ENCODE measurements at places on chromosomes 6 and 20.

GRCh38 chr20:62994869-62995281 lies 11.9 kb downstream of the BHLHE23 start:
- DNase-seq: no peak

DNA sequence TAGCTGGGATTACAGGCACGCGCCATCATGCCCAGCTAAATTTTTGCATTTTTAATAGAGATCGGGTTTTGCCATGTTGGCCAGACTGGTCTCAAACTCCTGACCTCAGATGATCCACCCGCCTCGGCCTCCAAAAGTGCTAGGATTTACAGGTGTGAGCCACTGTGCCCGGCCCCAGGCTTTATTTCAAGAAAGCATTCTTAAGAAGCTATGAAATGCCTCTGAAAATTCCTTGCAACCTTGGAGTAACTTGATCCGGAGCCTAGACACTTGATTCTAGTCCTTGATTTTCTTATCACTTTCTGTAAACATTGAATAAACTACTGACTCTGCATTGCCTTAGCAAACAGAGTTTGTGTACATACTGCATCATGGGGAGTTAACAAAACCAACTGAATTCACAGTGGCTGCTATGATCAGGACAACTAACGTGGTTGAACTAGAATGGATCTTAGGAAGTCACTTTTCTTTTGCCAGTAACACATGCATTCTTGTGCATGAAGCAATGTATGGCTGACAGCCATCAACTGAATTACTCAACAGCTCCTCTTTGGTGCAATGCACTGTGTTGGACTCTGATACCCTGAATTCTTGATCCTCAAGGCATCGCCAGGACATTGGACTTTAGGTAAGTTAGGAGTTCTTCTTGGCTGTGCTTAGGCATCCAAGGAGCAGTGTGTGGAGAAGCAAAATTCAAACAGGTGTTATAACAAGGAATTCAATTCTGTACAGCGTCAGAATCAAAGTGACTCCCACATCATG lies 102.8 kb upstream of the TMEM170B start:
- no peak for DNase-seq

- DNase-seq: no peak
Measured at GRCh38 chr6:24358219-24358821, 461 bp upstream of the DCDC2 start.

DNA sequence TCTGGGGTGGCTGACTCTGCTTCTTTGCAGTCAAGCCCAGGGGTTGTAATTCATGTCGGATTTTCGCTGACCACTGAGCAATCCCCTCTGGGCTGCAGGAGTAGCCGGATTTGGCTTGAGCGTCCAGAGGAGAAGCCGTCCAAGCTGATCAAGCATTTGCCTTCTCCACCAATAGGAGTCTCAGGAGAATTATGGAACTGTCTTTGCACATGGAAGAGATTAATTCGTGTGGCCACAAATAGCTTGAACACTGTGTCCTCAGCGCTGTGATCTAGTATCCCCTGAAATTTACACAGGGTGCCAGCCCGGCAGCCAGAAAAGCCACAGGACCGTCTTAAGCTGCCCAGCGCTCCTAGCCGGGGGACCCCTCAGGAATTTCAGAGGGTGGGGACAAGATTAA lies 37.1 kb downstream of the EYA2 start:
- DNase-seq: no peak

GRCh38 chr20:53527196-53527595 lies 66.4 kb downstream of the ZNF217 start:
- no peak for DNase-seq

GRCh38 chr6:91081452-91082067 lies 494.7 kb upstream of the MAP3K7 start:
- peak; percentile 54 for DNase-seq

Data from globus pallidus (tissue), 1 donor.